ENCODE measurements at places on chromosomes 13 and 19. TPM values are rescaled to one million over a fixed set of nuclear protein-coding genes. Genes with fewer than 3 reads are reported as not detected.

- DNase-seq, result no peak
Measured at GRCh38 chr13:25468325-25469168, 96.8 kb downstream of the ATP8A2 start.

DNA sequence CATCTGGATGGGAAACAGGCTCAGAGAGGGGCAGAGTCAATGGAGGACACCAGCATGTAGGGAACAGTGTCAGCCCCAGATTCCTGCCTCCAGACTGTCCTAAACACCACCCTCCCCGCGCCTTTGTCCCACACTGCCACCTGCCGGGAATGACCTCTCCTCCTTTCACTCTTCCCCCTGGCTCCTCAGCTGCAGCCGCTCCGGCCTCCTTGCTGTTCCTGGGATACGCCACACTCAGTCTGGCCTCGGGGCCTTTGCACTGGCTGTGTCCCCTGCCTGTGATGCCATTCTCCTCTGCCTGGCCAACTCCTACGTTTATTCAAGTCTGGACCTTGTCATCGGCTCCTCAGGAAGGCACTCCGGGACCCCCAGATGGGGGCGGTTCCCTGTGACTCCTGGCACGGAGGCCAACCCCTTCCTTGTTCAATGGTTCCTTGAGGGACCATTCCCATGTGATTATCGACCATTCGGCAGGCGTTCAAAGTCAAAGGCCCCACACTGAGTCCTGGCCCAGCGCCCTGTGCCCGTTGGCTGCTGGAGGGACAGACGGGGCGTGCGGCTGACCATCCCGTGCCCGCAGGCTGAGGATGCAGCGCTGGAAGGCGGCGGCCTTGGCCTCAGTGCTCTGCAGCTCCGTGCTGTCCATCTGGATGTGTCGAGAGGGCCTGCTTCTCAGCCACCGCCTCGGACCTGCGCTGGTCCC lies 15.8 kb downstream of the FUT6 start:
- DNase-seq, result peak; percentile 77

DNA sequence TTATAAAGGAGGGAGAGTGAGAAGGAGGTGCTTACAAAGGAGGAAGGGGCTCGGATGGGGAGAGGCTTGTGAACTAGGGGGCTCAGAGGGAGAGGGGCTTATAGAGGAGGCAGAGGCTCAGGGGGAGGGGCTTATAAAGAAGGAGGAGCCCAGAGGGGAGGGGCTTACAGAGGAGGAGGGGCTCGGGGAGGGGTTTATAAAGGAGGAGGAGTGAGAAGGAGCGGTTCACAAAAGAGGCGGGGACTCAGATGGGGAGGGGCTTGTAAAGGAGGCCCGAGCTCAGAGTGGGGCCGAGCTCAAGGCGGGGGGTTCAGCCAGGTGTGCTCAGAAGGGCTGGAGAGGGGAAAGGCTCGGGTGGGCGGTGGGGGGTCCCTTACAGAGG lies 500 bp downstream of the SMIM24 start:
- DNase-seq, result no peak

GRCh38 chr13:23771552-23771951 lies 117.6 kb downstream of the MIPEP start:
- no peak for DNase-seq

ZNF66 gene
- 6.7 TPM for total RNA-seq

CEACAM3 gene
- total RNA-seq, result 1.2 TPM

GRCh38 chr19:13844130-13844631 lies 32.8 kb upstream of the NANOS3 start:
- no peak for DNase-seq

DNA sequence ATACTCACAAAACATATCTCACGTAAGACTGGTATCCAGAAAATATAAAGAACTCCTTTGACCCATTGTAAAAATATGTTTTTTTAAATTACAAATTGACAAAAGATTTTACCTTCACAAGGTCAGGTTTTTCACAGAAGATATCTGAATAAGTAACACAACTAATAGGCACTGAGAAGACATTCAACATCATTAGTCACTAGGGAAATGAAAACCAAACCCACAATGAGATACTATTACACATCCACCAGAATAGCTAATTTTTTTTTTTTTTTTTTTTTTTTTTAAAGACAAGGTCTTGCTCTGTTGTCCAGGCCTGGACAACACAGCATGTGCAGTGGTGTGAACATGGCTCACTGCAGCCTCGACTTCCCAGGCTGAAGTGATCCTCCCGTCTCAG lies 157.5 kb downstream of the MIPEP start:
- DNase-seq, result no peak

DNA sequence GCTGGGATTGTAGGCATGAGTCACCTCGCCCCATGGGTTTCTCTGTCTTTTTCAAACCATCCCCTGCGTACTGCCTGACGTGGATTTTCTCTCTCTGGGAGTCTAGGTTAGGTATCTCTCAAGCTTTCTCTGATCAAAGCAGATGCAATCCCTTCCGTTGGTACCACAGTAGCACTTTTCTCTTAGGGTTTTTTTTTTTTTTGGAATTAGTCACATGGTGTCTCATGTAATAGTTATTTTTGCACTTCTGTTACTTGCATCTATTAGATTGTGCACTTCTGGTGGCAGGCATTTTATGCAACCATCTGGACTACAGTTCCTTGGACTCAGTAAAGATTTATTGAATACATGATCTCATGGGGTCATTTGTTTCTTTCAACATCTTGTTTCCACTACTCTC lies 72.1 kb downstream of the GPC6 start:
- DNase-seq, result no peak

RCBTB2 gene
- total RNA-seq, result 18.4 TPM

- DNase-seq, result no peak
Measured at GRCh38 chr13:90883592-90883991, 463.9 kb upstream of the MIR17HG start.

DNA sequence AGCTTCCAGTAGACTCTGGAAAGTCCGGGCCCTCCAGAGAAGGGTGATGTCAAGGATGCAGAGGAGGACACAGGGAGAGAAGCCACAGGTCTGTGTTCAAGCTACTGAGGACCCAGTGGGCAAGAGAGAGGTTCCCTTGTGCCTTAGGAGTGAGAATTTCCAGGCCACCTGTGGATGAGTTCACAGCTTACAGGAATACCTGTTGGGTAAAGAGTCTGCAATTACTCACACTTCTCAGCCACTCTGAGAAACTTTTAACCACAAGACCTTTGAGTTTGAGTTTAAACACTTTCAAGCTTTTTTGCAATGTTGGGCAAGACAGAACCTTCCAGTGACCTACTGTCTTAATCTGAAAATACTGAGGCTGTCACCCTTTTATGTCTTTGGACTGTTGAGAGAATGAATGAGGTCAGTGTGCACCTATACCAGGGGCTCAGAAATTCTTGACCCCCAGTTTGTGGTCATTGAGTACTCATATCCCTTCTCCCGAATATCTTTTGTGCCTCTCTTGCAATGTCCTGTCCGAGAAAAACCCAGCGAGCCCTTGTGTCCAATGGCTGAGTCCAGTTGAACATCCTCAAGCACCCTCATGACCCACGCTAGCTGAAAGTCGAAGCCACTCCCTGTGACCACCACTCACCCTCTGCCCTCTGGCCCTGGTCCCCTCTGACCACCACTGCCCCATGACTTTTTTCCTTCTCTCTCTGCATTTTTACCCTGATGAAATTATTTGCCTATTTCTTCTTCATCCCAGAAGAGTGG lies 368.5 kb upstream of the ZNF507 start:
- no peak for DNase-seq

FPR3 gene
- 41.0 TPM for total RNA-seq

DNA sequence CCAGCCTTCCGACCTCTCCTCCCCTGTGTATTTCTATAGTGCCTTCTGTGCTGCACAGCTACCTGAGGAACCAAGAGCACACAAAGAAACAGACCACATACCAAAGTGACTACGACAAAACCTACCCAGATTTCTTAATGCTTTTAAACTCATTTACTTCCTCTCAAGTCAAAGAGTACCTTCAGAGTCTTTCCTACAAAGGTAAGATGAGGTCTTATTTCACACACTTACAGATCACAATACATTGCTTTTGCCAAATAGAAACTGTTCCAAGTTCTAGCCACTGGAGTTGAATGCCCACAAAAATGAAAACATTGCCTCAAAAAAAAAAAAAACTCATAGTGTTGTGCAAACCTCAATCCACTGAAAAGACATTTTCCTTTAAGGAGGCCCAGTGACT lies 36.4 kb downstream of the TEX26 start:
- DNase-seq, result no peak

DNA sequence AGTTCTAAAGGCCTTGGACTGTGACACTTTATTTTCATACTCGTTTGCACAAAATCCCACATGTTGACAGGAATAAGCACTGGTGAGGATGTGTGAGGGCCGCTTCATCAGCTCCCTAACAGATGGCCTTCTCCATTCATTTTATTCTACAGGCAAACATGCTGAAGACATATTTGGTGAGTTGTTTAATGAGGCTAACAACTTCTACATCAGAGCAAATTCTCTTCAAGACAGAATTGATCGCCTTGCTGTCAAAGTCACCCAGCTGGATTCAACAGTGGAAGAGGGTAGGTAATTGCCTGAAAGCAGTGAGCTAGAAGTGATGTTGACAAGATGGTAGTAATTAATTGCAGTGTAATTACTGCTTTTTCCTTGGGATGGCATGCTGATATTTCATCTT lies 95.7 kb downstream of the GPR12 start:
- no peak for DNase-seq

DNA sequence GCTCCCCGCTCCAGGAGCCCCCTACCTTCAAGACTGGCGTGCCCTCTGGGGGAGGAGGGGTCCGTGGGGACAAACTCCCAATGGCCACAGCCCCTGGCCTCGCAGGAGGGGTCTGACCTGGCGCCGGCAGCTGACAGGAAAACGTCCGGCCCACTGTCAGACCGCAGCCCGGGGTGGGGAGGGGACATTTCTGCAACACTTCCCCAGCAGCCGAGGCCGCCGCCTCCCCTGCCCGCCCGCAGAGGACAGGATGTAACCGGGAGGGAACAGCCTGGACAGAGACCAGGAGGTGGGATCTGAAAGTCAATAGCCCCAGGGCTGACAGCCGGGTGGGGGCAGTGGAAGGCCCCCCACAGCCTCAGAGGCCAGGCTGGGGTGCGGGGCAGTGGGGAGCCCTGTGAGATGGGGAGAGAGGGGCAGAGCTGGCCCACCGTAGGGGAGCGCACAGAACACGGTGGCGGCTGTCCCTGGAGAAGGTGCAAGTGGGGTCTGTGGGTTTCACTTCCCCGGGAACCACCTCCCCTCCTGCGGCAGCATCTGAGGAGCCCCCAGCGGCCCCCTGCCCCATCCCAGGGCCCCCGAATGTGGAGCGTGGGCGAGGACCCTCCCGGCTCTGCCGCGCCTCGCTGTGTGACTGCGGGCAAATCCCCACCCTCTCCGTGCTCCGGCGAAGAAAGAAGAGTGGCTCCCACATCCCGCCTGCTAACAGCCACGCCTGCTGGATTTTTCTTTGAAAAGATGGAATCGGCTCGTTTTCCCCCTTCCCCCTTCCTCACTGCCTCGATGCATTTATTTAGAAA lies at the start of gene PEAK3:
TSS of gene PEAK3 (minus strand) at position 114 of the 800 bp plus-strand sequence. CDS start 1,244 bp downstream, outside the sequence.
- peak; percentile 92 for DNase-seq

- DNase-seq, result peak; percentile 85
Measured at GRCh38 chr19:39407660-39408391, 1.2 kb downstream of the ZFP36 start.

GRCh38 chr13:28538932-28539331 lies 44.0 kb upstream of the FLT1 start:
- no peak for DNase-seq

PPM1N gene
- 0.67 TPM for total RNA-seq

DNA sequence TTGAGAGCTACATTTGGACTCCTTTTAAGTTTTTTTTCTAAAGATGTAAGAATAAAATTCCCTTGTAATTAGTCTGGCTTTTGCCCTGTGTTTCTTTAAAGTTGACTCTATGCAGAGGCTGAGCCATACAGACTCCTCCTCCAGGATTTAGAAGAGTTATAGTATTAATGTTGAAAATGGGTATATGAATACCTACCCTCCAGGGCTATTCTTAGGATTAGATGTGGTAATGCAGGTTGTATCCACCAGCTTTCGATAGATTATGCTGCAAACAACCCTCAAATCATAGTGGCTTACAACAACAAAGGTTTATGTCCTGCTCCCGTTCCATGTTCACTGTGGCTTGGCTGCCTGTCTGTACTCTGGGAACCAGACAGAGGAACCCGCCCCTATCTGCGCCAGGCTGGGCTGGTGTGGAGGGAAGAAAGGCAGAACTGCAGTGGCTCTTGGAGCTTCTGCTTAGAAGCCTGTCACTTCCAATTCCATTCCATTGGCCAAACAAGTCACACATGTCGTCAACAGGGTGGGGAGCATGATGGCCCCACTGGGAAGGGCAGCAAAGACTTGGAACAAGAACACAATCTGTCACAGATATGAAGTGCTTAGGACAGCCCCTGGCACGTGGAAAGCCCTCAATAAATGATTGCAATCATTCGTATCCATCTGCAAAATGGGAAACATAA lies 290.8 kb downstream of the FOXO1 start:
- no peak for DNase-seq

GRCh38 chr19:29667901-29668341 lies 2.7 kb downstream of the PLEKHF1 start:
- DNase-seq, result peak; percentile 50

DAND5 gene
- total RNA-seq, result not detected

GRCh38 chr13:97262058-97262457 lies 39.9 kb downstream of the MBNL2 start:
- no peak for DNase-seq

GRCh38 chr13:84525865-84526264 lies 643.6 kb upstream of the SLITRK1 start:
- DNase-seq, result no peak

- no peak for DNase-seq
Measured at GRCh38 chr13:83286737-83287136, 595.5 kb downstream of the SLITRK1 start.

- no peak for DNase-seq
Measured at GRCh38 chr13:24224232-24224680, 63.7 kb downstream of the SPATA13 start.

DNA sequence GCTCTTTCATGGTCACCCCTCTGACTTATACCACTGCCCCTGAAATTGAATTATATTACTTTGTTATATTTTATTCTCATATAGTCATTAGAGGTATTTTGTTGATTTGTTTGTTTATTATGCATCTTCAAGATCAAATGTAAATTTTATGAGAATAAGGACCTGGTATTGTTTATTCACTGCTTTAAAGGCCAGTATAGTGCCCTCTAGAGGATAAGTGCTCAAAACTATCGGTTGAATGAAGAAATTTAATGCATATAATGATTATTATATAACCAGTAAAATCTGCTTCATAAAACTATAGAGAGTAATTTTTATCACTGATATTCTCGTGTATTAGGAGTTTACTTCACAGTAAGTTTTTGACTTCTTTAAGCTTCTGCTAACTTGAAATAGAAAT lies 1401.9 kb downstream of the SLITRK1 start:
- DNase-seq, result no peak

GRCh38 chr13:99320693-99321481 lies 13.7 kb upstream of the GPR183 start:
- no peak for DNase-seq

GRCh38 chr13:48501705-48502104 lies 31.2 kb downstream of the RCBTB2 start:
- no peak for DNase-seq

GRCh38 chr19:33332248-33332647 lies 29.9 kb upstream of the CEBPA start:
- DNase-seq, result no peak

LENG9 gene
- 7.2 TPM for total RNA-seq

Measured in upper lobe of right lung (tissue), 1 donor.